Activated T-helper 17 cell treated with anti-CD3 and anti-CD28 coated beads, Interleukin-2, amount 50 U/mL, for 72 hours (primary cell): ENCODE measurements at places on chromosomes 11 and 22. TPM values are rescaled to one million over a fixed set of nuclear protein-coding genes. Genes with fewer than 3 reads are reported as not detected.

- no peak for ATAC-seq
Observed at GRCh38 chr22:25111579-25112517, 87.8 kb upstream of the CRYBB3 start.

DNA sequence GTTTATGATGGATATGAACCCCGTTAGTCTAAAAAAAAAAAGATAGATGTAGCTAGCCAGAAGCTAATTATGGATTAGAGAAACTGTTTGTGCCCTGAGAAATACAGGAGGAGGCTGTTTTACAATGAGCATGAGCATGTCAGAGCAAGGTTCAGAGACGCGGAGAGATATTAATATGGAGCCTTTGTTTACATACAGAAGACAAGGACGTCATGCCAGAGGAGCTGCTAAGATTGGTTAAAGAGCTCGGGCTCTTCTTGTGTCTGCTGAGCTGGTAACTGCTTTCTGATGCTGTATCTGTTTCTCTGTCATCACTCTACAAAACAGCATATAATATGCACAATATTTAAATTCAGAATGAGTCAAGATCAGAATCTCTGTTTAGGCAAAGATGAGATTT is 24.9 kb upstream of the CCDC89 start:
- no peak for ATAC-seq

GRCh38 chr11:83711106-83711527 is 424.9 kb upstream of the CCDC90B start:
- no peak for ATAC-seq

DNA sequence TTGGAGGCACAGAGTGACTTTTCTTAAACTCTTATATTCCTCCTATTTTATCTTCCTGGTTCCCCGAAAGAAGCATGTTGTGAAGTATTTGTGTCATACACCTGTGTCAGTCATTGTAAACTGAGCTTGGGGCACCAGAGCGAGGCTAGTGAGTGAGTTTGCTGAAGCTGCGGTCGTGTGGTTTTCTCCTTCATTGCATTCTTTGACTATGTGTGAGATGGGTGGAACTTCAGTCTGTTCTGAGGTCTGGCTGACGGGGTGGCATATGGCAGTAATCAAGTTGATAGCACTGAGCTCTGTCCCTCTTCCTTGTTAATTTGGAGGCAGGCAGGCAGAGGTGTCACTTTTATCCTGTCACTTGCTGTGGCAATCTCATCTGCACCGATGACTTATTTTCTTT is 4.2 kb downstream of the VPS26B start:
- no peak for ATAC-seq

GRCh38 chr11:128739589-128739988 is 45.7 kb downstream of the FLI1 start:
- no peak for ATAC-seq

DNA sequence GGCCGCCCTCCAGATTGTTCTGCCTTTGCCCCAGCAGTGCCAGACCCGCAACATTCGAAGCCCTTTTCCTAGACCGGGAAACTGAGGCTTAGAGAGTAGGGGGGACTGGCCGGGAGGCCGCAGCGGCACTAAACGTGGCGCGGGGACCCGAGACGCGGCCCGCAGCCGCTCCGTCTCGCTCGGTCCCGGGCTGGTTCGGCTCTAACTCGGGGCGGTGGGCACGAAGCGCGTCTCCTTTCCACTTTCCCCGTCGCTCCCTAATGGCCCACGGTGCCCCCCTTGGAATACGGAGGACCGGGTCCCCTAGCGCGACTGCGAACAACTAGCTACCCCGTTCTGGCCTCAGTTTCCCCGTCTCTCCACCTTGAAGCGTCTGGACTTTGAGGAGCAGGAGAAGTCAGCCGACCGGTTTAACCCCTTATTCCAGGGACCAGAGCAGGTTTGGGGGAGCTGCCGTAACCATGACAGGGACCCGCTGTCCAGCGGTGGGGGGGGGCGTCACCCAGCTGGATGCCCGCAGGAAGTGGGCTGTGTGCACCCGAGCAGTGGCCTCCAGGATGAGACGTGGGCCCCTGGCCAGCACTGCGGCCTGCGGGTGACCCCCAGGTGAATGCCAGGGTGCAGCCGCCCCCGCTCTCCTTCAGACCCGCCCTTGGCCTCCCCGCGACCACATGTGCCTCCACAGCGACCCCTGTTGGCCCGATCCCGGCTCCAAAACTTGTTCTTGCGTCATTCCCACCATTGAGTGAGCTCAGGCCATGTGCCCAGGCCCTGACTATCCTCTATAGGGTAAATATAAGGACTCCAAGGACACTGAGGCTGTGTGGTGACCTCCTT is 1.1 kb downstream of the CDC42EP1 start:
- peak; percentile 69 for ATAC-seq

DNA sequence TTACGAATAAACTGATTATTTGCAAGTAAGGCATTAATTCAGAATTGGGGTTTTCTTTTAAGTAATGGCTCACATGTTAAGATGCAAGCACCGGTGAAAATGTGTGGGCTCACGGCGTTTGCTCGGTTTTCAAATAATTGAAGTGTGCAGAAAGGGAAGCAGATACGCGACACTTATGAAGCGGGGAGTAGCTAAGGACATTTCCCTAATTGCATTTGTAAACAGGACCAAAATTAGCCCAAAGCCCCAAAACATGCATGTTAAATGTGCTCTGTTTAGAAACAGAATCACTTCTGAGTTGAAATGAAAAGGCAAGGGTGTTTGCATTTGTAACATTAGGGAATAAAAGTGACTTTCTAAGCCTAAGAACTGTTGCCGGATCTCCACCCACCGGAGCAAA is 61.3 kb downstream of the ELFN2 start:
- no peak for ATAC-seq

DNA sequence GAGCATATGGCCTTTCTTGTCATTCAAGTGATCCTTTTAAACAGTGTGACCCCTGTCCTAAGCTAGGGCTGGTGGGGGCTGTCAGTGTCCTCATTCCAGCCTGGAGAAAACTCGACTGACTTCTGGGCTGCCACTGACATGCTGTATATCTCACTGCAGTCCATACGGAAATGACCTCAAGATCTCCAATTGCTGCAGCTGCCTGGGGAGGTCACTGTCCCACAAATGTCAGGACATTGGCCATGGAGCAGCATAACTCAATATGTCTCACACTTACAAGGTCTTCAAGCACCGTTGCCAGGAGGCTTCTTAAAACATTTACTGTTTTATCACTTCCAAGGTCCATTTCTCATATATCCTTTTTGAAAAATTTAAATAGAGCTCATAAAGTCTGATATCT is 27.8 kb upstream of the CSNK2A3 start:
- no peak for ATAC-seq

- no peak for ATAC-seq
Observed at GRCh38 chr11:122405547-122406341, 249.8 kb upstream of the UBASH3B start.

DNA sequence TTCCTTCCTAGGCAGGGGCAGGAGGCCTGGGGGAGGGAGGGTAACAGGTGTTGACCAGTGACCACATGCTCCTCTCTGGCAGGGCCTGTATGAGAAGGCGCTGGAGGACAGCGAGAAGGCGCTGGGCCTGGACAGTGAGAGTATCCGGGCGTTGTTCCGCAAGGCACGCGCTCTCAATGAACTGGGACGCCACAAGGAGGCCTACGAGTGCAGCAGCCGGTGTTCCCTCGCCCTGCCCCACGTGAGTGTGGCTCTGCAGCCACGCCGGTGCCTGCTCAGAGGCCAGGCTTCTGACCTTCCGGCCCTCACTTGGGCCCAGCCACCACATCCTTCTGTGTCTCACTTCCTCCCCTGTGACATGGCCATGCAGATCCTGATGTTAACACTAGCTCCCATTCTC is 25.8 kb downstream of the ZC3H7B start:
- ATAC-seq: no peak

DNA sequence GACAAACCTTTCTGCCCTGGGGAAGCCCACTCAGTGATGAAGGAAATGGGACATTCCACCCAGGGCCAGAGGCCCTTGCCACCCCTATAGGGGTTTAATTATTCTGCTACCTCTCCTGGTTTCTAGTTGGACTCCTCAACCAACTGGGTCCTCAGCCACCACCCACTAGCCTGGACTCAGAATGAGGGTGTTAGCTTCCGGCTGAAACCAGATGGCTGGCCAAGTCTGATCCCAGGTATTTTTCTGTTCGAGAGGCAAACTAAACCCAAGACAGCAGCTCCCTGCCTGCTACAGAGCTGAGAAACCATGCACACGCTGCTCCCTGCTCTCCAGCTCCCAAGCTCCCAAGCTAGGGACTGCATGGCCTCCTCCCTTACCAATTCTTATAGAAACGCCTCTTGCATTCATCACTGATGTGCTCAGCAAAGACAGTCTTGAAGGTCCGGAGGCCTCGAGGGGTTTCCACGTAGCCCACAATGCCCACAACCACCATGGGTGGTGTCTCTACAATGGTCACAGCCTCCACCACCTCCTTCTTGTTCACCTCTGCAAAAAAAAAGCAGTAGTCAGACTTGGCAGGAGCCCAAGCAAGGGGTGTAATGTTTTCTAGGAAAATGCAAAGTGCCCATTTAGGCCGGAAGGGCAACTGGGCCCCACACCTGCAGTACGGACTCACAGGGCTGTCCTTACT is 2.2 kb downstream of the RPL3 start:
- no peak for ATAC-seq

DNA sequence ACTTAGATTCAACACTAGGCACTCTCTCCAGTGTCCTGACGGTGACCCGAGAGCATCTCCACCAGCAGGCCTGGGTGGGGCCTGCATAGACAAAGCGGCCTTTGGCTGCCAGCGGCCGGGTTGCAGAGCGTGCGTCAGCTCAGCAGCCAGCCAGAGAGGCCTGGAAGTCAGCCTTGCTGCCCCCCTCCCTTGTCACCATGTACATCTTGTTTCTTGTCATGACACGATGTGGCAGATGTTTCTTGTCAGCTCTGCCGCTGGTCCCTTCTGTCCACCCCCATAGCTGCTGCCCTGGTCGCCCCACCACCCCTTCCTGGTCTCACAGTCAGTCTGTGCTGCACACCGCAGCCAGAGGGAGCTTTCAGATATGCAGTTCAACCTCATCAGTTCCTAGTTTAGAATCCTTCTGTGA is 33.1 kb upstream of the CBX7 start:
- ATAC-seq: no peak

Gene GAL3ST3
- not detected for total RNA-seq

Gene ATP6V1E1
- total RNA-seq: 73.2 TPM

Gene SUSD2
- 0.66 TPM for total RNA-seq

Gene CENATAC
- total RNA-seq: 44.8 TPM

Gene CD3D
- total RNA-seq: 313 TPM
